ENCODE measurements at places on chromosomes 13 and 19. TPM values are rescaled to one million over a fixed set of nuclear protein-coding genes. Genes with fewer than 3 reads are reported as not detected.

OVOL3 gene
- not detected for total RNA-seq

LILRB1 gene
- total RNA-seq: not detected

PRKCG gene
- 2.2 TPM for total RNA-seq

NMRK2 gene
- not detected for total RNA-seq

RNF17 gene
- not detected for total RNA-seq

ONECUT3 gene
- not detected for total RNA-seq

PSG7 gene
- total RNA-seq: not detected

NLRP11 gene
- 4.9 TPM for total RNA-seq

MADCAM1 gene
- total RNA-seq: 0.71 TPM

NOVA2 gene
- total RNA-seq: 0.17 TPM

ZNF439 gene
- 0.14 TPM for total RNA-seq

NCAN gene
- not detected for total RNA-seq

ZNF540 gene
- 0.14 TPM for total RNA-seq

KCNK6 gene
- 0.57 TPM for total RNA-seq

OBI1 gene
- total RNA-seq: 23.2 TPM

ELSPBP1 gene
- not detected for total RNA-seq

ZNF221 gene
- total RNA-seq: 5.8 TPM

ZNF497 gene
- 2.4 TPM for total RNA-seq

RGCC gene
- not detected for total RNA-seq

NKPD1 gene
- total RNA-seq: not detected

CDC42EP5 gene
- 17.2 TPM for total RNA-seq

SCEL gene
- total RNA-seq: not detected

DPF1 gene
- total RNA-seq: 6.4 TPM

FFAR2 gene
- total RNA-seq: not detected

VN1R2 gene
- total RNA-seq: not detected

APOC4 gene
- not detected for total RNA-seq

PRR22 gene
- total RNA-seq: 0.41 TPM

EBI3 gene
- total RNA-seq: 6.4 TPM

KASH5 gene
- not detected for total RNA-seq

PLVAP gene
- total RNA-seq: not detected

NUP62 gene
- total RNA-seq: 91.3 TPM

KLK15 gene
- not detected for total RNA-seq

PSG6 gene
- not detected for total RNA-seq

ANGPTL8 gene
- not detected for total RNA-seq

MZF1 gene
- total RNA-seq: 17.4 TPM

Data from A172 (cell line).